ENCODE measurements at places on chromosomes 7 and 10.

GRCh38 chr10:132005147-132005546, 23.4 kb upstream of the BNIP3 start:
- no peak for DNase-seq

- peak; percentile 10 for DNase-seq
Measured at GRCh38 chr10:62341419-62341818, 32.8 kb upstream of the ZNF365 start.

GRCh38 chr7:44293561-44294324, 31.7 kb downstream of the CAMK2B start:
- DNase-seq, result no peak

- peak; percentile 2 for DNase-seq
Measured at GRCh38 chr10:14356921-14357320, 26.2 kb upstream of the FRMD4A start.

GRCh38 chr7:37006764-37007163, 282.5 kb upstream of the AOAH start:
- no peak for DNase-seq

- peak; percentile 16 for DNase-seq
Measured at GRCh38 chr7:50614721-50615518, 49.7 kb upstream of the DDC start.

DNA sequence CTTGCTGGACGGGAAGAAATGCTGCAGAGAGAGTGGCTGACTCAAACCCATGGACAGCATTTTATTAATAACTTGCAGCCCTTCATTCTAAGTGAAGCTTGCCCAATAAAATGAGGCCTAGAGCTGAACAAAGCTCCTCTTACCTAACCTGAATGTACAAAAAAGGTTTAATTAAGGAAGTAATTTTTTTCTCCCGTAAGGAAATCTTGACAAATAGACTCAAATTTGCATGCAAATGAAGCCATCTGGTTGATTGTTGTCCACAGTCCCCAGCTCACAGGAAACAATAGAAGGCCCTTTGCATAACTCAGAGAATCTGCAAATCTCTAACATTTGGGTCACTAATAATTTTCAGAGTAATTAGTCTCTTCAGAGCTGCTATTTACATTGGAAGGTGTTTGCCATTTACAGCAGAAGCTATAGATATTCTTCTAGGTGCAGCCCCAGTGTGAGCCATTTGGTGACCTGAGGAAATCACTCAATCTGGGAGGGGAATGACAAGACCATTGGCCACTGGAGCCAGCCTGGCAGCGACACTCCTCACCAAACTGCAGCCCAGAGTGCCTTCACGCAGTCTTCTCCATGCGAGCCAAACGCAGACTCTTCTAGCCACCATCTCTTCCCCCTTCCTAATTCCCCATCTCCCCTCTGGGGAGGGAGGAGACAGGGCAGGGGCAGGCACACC, 483.0 kb upstream of the C7orf33 start:
- no peak for DNase-seq

DNA sequence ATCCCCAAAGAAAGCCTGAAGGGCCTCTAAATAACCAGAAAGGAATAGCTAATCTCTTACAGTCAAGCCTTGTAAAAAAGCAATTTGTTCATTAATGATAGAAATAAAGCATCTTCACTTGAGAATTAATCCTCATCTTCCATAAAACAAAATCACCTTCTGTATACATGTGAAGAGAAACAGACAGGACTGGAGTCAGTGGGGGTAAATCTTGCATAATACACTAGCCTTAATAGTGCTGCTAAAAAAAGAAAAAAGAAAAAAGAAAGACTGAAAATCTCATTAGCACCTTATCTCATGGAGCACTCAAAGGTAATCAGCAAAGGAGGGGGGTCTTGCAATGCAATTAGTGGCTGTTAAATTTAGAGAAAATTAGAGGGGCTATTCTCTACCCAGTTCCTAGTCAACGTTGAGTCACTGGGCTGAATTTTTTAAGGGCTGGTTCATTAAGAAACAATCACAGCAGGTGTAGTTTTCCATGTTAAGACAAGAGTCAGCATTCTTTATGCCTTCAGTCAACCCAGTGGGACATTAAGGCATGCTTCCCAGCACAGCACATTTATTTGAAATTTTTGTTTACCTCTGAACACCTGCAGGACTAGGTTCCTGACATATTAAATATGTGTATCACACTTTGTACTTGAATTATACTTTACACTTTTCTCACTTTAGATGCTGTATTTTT, 1455.7 kb upstream of the CELF2 start:
- no peak for DNase-seq

DNA sequence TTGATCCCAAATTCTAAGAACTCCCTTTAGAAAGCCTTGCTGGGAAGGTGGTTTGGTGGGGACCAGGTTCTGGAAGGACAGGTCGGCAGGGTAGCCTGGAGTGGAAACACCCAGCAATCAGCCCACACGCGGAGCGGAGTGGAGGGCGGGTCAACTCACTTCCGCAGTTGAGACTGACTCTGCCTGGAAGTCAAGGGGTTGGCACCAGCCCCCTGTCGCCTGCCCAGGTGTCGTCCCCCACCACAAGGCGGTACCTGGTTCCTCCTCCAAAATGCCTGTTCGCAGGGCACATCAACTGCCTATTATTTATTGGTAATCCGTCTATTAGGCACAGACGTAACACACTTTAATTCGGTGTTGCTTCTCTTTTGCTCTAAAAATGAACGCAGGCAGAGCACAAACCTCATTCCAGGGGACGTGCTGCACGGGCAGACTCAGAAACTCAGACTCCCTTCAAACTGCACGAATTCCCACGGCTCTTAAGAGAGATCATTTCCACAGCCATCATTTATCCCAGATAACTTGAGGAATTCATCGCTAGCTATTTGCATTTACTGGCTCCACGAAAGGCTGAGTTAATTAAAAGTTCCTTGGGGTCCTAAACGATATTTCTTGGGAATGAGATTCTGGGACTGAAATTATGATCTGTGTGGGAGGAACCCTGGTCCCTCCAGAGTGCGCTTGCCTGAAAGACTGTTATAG, 248.2 kb upstream of the PPP2R2D start:
- DNase-seq, result no peak

DNA sequence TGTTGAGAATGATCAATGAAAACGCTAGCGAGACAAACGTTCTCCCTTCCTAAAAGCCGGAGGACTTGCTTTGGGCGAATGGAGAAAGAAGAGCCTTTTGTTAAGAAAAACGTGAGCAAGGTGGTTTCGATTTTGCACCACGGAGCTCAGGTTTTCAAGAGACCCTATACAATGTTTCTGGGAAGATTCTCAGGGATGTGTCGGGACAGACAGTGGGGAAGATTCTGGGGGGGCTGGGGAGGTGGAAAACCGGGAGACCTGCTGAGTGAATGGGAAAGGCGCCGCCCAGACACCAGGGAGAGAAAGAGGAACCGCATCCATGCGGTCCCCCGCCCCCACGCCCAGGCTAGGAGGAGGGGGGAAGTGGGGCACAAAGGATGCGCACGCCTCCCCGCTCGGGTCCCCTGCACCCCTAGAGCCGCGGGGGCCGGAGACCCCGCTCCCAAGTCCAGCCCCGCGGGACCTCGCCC, 745 bp downstream of the YWHAG start:
- no peak for DNase-seq

DNA sequence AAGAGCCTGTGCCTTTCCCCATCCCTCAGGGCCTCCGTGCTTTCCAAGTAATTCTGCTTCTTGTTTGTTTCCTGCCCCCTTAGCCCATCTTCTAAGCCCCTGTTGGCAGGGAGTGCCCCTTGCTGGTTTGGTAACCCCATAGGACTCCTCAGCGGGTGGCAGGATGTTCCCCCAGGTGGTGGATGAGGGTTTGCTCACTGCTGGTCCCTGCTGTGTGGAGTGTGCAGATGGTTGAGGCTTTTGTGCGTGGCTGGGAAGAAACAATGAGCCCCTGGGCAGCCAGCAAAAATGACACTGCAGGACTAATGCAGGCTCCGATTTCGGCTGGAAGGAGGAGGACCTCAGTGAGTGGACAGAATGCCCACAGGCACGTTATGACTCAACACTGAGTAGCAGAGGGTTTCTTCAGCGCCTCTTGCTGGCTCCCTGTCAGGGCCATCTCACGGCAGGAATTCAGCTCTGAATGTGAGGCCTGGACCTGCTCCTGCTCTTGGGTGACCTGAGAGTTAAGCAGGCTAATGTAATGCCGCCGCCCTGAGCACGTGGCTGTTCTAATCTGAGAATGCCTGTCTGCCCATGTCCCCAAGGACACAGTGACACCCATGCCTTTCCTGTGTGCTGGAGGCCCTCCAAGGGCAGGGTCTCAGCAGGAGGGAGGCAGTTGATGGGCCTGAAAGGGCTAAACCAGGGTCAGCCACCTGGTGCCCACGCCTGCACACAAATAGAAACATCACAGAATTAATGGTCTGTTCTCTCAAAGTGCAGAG, 16.6 kb downstream of the BAG3 start:
- DNase-seq, result peak; percentile 96

DNA sequence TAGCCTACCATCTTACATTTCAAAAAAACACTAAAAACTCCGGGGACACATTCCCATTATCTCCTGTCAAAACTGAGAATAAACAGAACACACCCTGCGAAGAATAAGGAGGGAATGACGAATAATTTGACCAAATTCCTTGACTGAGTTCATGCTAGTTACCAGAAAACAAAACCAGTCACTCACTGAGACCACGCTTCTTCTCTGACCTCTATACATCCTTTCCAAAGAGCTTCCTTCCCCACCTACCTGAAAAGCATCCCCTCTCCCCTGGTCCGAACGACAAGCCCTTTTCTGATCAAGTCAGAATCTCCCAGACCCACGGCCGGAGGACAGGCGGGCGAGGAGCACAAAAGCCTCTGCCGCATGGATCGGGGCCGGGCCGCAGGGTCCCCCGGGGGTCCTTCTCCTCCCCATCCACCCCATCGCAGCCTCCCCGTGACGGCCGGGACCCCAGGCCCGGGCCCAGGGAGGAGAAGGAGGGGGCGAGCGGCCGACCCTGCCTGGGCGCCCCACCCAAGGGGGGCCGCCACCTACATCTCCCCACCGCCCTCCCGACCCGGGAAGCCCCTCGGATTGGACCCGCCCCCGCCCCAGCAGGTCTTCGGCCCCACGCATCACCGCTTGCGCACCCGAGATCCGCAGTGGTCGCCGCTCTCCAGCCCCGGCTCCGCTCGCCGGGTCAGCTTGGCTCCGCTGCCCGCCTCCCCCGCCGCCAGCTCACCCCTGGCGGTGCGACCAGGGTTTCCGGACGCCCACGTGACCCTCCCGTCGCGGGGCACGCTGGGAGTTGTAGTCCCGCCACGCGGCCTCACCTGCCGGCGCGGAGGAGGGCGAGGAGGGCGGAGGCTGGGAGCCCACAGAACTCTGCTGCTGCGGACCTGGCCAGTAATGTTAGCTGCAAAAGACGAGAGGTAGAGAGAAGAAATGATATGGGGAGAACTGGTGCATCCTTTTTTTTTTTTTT, at the start of gene SLC37A3:
Gene SLC37A3 (minus strand): TSS at position 747 of the 967 bp plus-strand sequence. CDS start 16,004 bp downstream, outside the sequence.
- peak; percentile 86 for DNase-seq

DNA sequence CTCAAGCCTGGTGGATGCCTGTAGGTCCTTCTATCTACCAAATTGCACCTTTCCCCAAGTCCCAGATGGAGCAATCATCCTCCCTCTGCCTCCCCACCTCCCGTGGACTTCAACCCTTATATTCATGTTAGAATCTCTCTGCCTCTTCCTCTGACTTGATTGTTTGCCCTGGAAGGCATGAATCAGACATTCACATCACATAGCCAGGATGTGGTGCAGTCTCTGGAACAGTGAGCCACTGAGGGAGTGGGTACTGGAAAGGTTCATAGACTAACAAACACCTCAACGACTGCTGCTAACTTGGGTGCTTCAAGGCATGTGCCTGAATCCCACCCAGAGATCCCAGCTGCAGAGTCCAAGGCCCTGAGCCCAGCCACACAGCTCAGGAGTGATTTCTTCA, 494.0 kb downstream of the TNS3 start:
- peak; percentile 48 for DNase-seq

- DNase-seq, result no peak
Measured at GRCh38 chr7:155710031-155710430, 65.6 kb downstream of the RBM33 start.

DNA sequence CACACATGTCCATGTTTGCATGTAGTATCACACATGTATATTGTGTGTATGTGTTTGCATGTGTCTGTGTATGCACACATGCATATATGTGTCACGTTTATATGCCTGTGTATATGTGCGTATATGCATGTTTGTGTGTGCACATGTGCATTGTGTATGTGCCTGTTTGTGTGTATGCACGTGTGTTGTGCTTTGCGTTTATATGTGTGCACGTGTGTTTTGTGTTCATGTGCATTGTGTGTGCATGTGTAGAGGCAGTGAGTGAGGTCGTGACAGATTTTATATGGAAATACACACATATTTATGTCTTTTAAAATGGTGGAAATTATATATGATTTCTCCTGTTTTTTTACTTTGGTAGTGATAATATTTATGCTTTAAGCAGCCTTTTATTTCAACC, 41.2 kb downstream of the ADARB2 start:
- no peak for DNase-seq

DNA sequence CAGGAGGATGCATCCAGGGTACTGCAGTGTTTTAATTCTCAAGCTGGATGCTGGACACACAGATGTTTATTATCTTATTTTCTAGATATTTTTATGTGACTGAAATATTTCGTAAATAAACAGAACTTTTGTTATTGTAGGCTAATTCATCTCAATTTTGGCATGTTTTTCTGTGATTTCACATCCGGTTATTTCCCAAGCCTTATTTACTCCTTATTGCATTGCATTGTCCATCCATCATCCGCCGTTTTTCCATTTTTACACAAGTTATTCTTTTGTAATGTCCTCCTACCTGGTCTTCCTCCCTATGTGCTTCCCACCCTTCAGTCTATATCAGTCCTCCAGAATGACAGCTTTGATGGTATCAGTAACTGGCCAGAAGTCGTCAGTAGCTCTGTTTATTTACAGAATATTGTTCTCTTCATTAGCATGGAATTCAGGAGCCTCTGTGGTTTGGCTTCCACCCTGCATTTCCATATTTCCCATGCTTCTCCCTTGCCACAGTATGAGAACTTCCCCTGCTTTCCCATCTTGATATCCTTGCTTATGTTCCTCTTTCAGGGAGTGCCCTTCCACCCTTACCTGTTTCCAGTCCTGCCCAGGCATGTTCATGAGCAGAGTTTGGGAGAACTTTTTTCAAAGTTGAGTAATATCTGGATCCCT, 16.1 kb downstream of the GNAI1 start:
- peak; percentile 69 for DNase-seq

GRCh38 chr10:123890226-123890625, 1.4 kb downstream of the CPXM2 start:
- no peak for DNase-seq

DNA sequence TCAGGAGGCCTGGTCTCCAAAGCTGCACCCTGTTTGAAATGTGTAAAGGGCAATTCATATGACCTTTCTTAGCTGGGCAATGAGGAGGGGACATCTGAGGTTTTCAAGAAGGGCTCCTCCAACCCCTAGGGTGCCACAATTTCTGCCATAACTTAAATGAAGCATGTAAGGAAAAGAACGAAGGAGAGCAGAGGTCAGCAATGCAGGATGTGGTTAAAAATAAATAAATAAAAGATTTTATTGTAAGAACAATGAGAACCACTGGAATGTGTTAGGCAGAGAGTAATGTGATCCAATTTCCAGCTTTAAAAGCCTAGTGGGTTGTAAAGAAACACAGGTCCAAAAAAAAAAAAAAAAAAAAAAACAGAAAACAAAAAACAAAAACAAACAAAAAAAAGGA, 673.1 kb downstream of the TNS3 start:
- DNase-seq, result peak; percentile 87

Data from fibroblast of mammary gland (primary cell).